ENCODE measurements at places on chromosomes 12 and 14. TPM values are rescaled to one million over a fixed set of nuclear protein-coding genes. Genes with fewer than 3 reads are reported as not detected.

GRCh38 chr14:24851837-24852236 is 198.1 kb downstream of the STXBP6 start:
- no peak for DNase-seq

- no peak for DNase-seq
Measured at GRCh38 chr14:49921401-49921800, 28.5 kb downstream of the ARF6 start.

DNA sequence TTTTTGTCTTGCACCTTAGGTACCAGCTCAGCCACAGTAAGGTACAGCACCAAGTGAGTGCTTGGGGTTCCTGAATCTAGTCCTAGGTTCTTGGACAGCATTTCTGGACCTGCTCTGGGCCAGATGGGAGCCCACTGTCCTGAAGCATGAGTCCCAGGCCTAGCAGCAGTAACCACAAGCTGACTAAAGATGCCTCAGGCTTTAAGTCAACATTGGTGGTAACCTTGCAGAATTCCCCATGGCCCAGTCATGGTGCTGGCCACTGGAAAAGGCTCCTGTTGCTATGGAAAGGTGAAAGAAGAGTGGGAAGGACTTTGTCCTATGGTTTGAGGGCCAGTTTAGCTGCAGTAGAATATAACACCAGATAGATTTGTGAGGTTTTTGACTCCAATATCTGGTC is 86.9 kb upstream of the CLEC14A start:
- no peak for DNase-seq

- no peak for DNase-seq
Measured at GRCh38 chr12:82325540-82326336, 32.4 kb downstream of the CCDC59 start.

DNA sequence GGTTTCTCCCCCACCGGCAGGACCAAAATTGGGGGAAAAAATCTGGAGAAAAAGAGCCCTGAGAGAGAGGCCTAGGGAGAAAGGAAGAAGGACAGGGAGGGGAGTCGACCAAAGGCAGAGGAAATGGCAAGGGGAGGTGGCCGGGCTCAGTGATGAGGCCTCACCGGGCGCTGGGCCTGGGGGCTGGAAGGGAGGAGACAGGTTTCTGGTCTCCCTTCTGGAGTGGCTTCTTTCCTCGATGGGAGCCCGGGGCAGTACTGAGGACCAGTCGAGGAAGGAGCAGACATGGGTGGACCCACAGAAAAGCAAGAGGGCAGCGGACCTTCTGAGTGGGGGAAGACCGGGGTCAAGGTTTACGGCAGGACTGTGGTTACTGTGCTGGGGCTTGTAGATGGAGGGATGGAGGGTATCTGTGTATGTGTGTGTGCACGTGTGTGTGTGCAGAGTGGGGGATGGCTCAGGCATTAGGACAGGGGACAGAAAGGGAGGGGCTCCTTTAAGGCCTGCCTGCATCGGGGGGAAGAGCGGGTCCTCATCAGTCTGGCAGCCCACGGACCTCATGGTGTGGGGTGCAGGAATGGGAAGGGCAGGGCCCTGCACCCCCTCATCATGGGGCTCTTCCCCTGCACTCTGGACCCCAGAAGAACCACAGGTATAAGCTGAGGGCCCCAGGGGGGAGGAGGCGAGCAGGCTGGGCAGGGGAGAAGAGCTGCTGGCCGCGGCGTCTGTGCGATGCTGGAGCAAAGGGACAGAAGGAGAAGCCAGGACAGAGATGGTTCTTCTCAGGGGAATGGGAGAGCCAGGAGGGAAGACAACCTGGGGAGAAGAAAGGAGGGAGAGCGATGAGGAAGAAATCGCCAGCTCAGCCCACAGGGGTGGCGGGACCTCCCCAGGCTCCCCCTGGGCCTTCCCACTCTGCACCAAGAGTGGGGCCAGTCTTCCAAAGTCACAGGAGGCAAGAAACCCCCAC is 15.1 kb upstream of the RPLP0 start:
- no peak for DNase-seq

GRCh38 chr12:47400266-47400665 is 305.6 kb downstream of the RPAP3 start:
- no peak for DNase-seq

The HOXC6 gene
- total RNA-seq: 1.6 TPM

The TAS2R31 gene
- total RNA-seq: 2.3 TPM

The ARMH4 gene
- not detected for total RNA-seq

The P2RX7 gene
- not detected for total RNA-seq

The CEBPE gene
- not detected for total RNA-seq
